ENCODE measurements at places on chromosomes 2 and 18.

- DNase-seq, result no peak
Observed at GRCh38 chr2:154758871-154759270, 60.4 kb downstream of the KCNJ3 start.

GRCh38 chr2:190451561-190452176, 43.5 kb downstream of the MFSD6 start:
- DNase-seq, result no peak

DNA sequence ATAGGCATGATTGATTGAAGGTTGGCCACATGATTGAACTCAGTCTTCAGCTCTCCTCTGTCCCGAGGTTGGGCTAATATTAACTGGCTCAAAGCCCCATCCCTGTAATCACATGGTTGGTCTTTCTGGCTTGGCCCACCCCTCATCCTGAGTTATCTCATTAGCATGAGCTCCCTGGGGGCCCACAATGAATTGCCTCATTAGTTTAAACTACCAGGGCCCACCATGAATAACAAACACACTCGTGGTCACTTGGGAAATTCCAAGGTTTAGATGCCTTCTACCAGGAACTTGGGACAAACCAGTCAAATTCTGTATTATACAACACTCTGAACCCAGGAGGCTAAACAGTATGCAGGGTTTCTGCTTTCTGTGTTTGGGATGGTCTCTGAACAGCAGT, 121.7 kb upstream of the B3GNT2 start:
- no peak for DNase-seq

DNA sequence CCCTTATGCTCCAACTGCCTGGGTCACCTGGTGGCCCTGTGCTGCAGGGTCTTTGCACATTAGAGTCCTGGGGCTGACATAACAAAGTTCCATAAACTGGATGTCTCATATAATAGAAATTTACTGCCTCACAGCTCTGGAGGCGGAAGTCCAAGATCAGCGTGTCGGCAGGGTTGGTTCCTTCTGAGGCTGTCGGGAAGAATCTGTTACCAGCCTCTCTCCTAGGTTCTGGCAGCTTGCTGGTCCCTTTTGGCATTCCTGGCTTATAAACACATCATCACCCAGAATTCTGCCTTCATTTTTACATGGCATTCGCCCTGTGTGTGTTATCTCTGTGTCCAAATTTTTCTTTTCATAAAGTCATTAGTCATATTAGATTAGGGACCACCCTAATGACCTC, 170.5 kb downstream of the NDUFA10 start:
- DNase-seq, result no peak

DNA sequence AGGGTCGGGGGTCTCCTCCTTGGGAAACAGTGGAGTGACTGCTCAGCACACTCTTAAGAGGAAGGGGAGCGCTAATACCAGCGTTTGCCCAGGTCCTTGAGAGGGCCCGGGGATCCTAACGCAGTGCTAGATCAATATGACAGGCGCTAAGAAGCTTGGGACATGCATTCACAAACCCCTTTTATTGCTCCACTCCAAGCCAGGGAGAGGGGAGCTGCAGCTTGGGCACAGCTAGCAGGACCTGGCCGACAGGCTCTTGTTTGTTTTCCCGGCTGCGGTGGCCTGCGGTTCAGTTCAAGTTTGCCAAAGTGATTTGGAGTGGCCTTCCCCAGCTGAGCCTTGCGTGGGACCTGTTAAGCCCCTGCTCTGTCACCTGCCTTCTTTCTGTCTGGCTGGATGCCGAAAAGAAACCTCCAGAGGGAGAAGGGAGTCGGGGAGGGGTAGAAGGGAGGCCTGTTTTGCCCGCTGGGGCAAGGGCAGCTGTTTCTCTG, 152.1 kb downstream of the GLI2 start:
- no peak for DNase-seq

DNA sequence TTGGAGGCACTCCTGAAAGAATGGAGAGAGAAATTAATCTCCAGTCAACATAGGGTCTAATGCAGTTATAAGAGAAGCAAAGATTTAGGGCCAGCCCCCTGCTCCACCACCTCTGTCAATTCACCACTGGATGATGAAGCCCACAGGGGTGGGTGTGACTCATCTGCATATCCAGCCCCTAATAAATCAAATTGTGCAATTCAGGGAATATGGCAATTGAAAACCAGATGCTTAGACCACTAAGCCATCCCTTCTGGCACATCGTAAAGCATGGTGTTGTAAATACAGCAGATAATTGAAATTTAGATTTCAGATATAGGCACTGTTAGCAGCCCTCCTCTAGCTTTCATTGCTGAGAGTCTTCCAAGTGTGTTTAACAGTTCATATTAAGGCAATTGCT, 541.4 kb downstream of the PARD3B start:
- no peak for DNase-seq

DNA sequence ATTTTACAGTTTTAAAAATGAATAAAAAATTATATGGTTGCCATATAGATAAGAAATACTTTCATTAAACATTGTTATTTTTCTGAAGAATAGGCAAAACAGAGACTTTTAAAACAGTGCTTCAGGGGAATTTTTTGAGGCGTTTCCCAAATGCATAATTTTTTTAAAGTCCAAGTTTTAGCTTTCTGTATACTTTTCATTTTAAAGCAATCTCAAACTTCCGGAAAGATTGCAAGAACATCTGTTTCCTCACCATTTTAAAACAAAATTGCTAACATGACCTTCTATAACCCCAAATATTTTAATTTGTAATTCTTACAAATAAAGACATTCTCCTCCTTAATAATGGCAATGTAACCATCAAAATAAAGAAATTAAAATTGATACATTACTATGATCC, 15.1 kb upstream of the MBD2 start:
- no peak for DNase-seq

DNA sequence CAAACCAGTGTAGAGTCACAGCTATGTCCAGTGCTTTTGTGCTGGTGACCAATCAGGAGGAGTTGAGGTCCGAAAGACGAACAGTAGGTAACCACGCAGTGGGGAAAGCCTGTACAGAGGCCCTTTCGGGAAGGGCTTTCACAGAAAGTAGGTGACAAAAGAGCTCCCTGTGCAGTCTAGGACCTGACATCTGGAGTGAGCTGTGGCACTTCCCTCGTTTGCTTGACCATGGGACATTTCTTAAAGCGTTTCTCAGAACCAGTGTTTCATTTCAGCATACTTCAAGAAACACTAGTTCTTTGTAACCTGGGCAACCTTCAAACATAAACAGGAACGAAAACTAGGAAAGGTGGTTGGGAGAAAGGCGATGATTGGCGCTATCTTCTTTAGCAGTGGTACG, 55.7 kb upstream of the ITM2C start:
- DNase-seq, result no peak

DNA sequence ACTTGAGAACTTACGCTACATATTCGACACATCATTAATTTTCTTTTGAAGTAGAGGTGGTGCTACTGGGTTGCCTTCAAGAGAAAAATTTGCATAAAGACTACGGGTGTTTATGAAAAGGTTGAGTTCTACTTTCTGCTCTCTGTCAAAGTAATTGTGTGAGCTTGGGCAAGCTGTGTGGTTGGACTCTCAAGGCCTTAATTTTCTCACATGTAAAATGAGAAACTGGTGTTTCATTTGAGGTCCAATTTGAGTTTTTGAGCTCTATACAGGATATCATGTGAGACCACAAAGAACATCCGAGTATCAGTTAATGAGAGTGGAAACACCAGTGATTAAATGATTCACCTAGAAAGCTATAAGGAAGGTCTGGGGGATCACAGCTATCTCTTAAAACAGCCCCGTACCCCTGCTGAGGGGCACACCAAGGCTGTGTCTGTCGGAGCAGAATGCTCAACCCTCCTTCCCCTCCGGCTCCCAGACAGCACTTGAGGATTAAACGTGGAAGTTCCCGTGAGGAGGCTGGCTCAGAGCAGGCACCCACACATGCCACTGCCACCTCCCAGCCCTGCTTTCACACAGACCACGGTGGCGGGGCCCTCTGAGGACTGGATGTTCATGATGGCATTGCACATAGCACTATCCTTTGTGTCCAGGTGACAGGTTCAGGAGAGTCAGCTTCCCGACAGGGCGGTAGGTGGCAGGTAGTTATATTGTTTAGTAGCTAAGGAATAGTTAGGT, 191.8 kb downstream of the RNF144A start:
- DNase-seq, result no peak

DNA sequence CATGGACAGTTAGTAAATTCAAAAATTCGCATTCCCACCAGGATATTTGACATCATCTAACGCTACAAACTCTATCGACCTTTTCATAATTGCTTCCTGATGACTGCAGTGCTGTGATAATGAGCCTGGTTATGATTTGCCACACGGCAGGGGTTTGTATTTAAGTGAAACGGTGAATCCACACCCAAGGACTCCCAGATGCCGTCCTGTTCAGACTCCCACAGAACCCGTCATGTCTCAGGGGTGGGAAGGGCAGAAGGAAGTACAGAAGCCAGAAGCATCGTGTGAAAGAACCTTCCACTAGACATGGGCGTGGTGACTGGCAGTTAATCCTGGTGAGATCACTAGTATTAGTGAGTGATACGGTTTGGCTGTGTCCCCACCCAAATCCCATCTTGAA, 91.2 kb upstream of the TMEM18 start:
- no peak for DNase-seq

DNA sequence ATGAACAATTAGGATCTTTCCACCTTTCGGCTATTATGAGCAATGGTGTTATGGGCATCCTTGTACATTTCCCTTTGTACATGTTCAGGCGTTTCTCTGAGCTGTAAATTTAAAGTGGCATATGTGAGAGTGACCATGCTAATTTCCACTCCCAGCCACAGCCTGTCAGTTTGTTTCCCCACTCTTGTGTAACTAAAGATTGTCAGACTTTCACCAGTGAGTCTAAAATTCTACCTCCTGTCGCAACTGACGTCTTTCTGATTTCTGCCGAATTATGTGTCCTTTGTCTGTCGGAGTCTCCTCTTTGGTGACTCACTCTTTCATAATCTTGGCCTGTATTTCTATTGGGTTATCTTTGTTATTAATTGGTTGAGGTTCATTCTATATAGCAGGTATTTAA, 50.7 kb downstream of the TRAPPC12 start:
- DNase-seq, result no peak

GRCh38 chr2:126639276-126639675, 16.7 kb upstream of the GYPC start:
- no peak for DNase-seq

GRCh38 chr2:116141891-116142474, 1672.5 kb upstream of the DDX18 start:
- DNase-seq, result no peak

DNA sequence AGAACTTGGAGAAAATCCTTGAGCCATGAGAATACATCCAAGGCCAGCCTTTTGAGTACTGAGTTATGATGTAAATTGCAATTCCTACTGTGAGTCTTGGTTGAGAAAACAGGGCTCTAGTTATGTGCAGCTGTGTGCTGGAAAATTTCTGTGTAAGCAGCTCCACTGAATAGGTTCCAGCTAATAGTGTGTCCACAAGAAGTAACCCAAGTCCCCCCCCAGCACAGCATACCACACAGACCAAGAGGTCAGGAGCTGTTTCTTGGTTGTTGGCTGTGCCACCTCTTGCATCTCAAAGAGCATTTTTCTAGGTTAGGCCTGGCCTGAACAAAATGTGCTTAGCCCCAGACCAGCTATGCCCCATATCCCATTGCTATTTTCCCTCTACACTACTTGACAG, 36.8 kb upstream of the APCDD1 start:
- no peak for DNase-seq

- DNase-seq, result no peak
Observed at GRCh38 chr2:186205254-186205911, 280.7 kb upstream of the ZC3H15 start.

GRCh38 chr2:9793156-9793917, 49.9 kb upstream of the TAF1B start:
- DNase-seq, result no peak

DNA sequence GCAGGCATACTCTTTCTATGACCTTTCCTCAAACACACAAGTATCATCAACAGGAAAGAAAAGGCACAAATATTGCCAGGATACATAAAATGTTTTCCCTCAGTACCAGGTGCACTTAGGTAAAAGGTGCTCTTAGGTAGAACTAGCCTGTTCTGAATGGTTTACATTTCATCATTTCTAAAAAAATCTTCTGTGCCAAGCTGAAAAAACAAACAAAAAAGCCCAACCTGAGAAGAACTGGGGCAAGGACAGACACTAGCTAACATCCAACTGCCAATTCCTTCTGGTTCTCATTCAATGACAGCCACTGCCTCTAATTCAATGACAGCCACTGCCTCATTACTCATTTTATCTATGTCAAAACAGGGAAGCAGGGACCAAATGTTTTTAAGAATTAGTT, 68.5 kb downstream of the SPIRE1 start:
- DNase-seq, result no peak

DNA sequence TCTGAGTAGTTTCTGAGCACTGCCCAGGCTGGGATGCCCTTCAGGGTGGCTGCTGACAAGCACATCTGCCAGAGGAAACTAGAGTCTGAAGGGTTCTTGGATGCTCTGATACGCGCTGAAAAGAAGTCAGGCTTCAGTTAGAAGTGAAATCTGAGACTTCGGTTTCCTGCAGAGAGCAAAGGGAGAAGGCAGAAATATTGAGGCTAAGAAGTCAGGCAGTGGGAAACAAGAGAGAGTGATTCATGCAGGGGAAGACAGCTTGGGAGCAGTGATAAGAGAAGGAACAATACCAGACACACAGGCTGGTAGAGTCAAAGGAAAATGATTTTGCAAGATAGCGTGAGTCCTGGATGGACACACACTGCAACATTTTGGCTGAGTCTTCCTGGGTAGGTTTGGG, 51.0 kb upstream of the BOD1L2 start:
- no peak for DNase-seq

GRCh38 chr2:231186325-231186724, 12.1 kb upstream of the ARMC9 start:
- no peak for DNase-seq

- DNase-seq, result no peak
Observed at GRCh38 chr2:113202305-113203216, 28.8 kb downstream of the PSD4 start.

GRCh38 chr2:226585130-226585561, 214.5 kb downstream of the IRS1 start:
- DNase-seq, result no peak

Measured in stimulated activated CD4-positive, alpha-beta T cell treated with anti-CD3 and anti-CD28 coated beads, Interleukin-15, amount 100 ng/mL, for 1 hour (primary cell).